ENCODE measurements at places on chromosomes 2 and 18.

DNA sequence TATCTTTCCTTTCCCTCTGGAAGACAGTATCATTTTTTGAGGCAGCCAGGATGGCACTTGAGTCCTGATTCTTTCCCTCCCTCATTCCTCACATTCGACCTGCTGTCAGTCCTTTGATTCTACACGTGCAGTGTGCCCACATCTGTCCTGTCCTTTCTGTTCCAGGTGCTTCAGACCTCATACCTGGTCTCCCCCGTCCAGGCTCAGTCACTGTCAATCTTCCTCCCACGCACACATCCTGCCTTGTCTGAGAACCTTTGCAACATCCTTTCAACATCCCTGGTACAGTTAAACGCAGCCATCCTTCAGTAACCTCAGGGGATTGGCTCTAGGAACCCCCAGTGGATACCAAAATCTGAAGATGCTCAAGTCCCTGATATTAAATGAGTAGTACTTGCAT, 10.1 kb downstream of the BCL2 start:
- peak; percentile 54 for DNase-seq

GRCh38 chr2:44166096-44166495, 2.6 kb upstream of the PPM1B start:
- DNase-seq: no peak

- no peak for DNase-seq
These were observed 25.0 kb upstream of the COPS8 start for GRCh38 chr2:237060534-237061312.

DNA sequence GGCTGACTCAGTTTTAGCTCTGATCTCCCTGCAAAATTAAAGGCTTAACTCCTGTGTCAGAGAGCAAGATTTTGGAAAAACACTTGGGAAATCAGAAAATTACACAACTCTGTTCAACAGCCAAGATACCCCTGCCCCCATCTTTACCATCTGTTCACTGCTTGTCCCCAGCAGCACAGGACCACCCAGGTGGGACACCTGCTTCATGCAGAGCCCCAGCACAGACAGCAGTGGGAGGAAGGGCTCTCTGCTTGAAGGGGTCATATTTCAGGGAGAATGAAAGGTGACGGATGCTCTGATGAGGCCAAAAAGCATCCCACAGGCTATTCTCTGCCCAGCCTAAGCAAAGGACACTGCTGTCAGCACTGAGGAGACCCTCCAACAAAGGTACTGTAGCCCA, 584.6 kb upstream of the KLHL29 start:
- DNase-seq: no peak

DNA sequence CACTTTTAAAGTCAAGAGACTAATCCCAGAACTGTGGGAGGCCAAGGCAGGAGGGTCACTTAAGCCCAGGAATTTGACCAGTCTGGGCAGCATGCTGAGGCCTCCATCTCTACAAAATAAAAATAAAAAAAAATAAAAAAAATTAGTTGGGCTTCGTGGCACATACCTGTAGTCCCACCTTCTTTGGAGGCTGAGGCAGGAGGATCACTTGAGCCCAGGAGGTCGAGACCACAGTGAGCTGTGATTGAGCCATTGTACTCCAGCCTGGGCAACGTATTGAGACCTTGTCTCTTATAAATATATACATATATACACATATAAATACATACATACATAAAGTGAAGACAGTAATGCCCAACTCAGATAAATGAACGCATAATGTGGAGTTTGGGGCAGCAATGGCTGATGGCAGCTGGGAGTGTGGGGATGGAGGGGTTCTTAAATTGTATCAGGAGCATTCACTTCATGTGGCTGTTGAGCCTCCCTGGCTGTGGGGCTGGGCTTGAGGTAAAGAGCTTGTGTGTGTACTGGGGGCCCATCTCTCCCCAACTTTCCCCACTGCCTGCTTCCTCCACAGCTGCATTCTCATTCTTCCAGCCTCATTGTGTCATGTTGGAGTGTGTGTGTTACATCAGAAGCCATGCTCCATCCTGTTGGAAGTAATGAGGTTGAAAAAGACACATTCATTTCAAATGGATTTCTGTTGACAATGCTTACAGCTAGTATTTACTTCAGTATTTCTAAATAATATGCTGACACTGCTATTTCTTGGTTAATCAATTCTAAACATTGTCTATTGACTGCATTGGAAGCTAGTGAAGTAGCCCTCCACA, 96.5 kb upstream of the HS6ST1 start:
- no peak for DNase-seq

GRCh38 chr2:202488671-202489070, 112.5 kb downstream of the BMPR2 start:
- no peak for DNase-seq
